Kidney tubule cell (primary cell): ENCODE measurements at places on chromosomes 6 and 20.
A peak's percentile ranks its signal among the peaks of the same experiment; 100 is the strongest.

DNA sequence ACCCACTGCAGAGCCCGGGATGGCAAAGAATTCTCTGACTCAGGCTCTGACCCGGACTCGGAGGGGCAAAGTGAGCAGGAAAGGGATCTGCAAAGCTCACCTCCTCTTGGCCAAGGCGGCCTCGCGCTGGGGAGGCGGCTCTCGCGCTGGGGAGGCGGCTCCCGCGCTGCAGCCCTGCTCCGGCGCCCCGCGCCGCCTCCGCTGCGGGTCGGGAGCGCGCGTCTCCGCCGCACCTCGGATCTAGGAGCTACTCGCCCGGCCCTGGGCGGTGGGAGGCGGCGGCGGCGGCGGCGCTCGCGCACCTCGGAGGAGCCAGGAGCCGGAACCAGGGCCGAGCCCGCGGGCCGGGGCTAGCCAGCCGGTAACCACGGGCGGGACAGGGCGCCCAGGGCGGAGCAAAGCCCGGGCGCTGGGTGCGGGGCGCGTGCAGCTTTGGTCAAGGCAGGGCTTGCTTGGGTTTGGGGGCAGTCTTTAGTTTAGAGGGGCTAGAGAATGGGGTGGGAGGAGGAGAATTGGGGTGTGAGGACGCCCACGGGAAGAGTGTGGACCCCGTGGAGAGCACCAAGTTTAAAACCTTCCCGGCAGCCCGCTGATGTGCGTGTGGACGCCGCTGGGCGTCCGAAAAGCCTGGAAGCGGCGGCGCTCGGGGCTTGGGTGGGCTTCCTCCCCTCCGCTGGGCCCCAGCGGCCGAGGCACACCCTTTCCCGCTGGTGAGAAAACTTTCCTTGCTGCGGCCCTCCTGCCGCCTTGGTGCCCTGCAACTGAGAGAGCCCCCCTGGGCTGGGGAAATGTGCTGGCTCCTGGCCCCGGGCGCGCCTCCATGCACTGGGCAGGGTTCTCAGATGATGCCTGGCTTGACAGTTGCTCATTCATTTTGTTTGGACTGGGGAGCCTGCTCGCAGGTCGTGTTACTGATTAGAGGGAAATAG lies at the start of gene MRAP2:
Gene MRAP2, plus strand, starts transcription at position 250 of the 929 bp plus-strand sequence. CDS start 21,547 bp downstream, outside the sequence.
- peak; percentile 45 for DNase-seq

DNA sequence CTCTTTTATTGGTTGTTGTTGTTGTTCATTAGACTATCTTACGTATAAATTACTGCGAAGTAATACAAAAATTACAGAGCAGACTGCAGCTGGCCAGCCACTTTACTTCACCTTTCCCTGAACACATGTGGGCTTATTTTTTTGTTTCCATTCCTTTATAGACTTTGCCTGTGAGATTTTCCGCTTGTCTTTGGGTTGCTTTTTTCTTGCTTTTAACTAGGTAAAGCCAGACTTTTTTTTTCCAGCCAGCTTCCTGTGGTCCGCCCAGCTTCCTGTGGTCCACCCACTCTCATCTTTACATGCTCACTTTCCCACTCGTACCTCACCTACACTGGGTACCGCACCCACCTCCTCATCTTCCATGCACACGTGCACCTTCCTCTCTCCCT lies 79.0 kb downstream of the IPCEF1 start:
- DNase-seq = no peak

DNA sequence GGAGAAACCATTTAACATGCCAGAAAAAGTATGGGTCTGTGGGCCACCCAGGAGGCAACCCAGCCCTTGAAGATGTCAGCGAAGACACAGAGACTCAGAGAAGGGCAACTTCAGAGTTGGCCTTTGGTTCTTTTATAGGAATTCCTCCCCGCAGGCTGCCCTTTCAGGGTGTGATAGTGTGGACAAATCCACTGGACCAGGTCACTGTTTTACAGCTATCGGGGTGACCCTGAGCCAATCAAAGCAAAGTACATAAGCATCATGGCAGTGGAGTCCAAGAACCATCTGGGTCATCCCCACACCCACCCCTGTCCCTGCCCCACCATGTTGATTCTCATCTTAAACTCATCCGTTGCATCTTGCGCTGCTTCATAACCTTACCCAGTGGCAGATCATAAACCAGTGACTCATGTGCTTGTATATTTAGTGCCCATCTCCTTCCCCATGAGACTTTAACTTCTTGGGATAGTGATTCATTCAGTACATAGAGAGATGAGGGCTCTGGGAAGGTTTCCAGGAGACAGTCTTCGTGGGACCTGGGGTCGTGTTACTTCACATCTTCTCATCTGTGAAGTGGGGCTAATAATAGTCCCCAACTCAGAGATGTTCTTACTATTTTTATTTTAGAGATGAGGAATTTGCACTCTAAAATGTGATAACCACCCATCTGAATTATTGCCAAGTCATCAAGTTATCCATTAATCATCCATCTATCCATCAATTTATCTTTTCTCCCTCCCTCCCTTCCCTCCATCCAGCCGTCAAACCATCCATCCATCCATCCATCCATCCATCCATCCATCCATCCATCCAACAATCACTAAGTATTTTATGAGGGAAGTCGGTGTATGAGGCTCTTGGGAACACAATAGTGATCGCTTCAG lies 51.0 kb downstream of the EDN3 start:
- peak; percentile 43 for DNase-seq

GRCh38 chr20:41654884-41655283 lies 36.7 kb upstream of the CHD6 start:
- no peak for DNase-seq

DNA sequence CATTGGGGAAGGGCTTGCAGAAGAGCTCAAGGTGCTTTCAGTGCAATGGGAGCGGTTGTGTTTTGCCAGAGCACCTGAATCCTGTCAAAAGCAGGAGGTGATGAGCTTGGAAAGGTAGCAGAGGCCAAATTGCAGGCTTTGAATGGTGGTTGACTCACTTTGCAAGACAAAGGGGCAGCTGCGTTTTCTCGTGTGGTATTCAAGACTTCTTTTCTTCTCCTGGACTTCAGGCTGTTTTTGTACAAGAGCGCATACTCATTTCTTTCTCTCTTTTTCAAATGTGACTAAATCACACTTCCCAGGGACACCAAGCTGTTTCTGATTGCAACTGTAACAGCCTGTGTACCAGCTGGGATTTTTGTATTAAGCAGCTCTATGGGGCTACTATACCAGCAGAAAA lies 32.3 kb downstream of the GHRH start:
- DNase-seq = no peak

- peak; percentile 91 for DNase-seq
These were observed 65.7 kb downstream of the PSMG4 start for GRCh38 chr6:3324262-3324942.

GRCh38 chr20:39146394-39146793 lies 184.2 kb downstream of the DHX35 start:
- peak; percentile 1 for DNase-seq

DNA sequence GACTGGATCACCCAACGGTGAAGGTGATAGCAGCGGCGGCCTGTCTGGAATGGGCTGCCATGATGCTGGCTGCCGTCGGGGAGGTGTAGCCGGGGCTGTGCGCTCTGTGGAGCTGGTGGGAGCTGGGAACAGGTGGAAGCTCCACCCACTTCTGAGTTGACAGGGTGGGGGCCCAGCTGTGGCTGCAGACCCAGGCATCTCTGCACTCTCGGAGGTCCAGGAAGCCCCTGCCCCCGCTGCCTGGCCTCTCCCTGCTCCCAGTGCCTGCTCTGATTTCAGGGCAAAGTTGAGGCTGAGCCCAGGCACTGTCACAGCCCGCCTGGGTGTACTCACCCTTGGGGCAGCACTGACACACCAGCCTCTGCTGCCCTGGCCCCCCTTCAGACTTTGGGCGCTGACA lies 18.1 kb upstream of the CHRNA4 start:
- no peak for DNase-seq

DNA sequence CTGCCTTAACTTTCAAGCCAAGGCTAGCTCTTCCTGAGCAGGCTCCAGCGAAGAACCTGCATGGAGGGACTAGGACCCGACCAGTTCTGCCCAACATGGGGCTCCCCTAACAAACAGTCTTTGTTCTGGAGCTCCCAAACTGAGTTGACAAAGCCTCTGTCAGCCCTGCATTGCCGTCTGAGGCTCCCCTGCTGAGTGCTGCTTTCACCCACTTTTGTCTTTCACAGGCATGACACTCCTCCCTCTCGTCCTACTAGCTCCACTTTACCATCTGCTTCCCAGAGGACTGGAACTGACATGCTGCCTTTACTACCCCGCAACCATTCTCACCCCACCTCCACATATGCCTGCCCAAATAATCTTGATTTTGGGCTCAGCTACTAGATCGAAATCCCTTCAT lies 45.1 kb upstream of the B4GALT5 start:
- DNase-seq = no peak

- peak; percentile 96 for DNase-seq
These were observed 21.8 kb downstream of the FAM209B start for GRCh38 chr20:56554869-56555268.

DNA sequence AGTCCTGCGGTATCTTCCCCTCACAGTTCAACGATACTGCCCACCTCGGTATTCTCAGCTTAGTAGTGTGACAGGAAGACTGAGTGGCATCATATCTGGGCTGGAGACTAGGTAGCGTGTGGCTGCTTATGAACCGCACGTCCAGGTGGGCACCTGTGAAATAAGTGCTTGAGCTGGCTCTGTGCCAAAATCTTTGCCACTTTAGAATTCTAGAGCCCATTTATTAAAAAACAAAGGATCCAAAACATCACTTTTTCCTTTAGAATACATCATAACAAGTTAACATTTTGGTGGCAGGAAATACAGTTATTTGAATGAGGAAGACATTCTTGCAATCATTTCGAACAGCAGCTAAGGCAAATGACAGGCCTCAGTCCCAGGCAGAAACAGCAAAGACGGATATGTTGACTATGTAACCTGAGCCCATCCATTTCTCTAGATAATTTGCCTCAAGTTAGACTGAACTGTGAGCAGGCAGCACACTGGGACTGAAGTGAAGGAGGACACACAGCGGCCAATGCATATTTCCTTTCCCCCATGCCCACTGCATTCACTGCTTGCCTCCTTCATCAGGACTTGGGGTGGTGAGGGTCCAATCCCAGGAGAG lies 136.6 kb downstream of the GMDS start:
- no peak for DNase-seq

GRCh38 chr6:76771059-76771634 lies 692.1 kb downstream of the HTR1B start:
- no peak for DNase-seq

DNA sequence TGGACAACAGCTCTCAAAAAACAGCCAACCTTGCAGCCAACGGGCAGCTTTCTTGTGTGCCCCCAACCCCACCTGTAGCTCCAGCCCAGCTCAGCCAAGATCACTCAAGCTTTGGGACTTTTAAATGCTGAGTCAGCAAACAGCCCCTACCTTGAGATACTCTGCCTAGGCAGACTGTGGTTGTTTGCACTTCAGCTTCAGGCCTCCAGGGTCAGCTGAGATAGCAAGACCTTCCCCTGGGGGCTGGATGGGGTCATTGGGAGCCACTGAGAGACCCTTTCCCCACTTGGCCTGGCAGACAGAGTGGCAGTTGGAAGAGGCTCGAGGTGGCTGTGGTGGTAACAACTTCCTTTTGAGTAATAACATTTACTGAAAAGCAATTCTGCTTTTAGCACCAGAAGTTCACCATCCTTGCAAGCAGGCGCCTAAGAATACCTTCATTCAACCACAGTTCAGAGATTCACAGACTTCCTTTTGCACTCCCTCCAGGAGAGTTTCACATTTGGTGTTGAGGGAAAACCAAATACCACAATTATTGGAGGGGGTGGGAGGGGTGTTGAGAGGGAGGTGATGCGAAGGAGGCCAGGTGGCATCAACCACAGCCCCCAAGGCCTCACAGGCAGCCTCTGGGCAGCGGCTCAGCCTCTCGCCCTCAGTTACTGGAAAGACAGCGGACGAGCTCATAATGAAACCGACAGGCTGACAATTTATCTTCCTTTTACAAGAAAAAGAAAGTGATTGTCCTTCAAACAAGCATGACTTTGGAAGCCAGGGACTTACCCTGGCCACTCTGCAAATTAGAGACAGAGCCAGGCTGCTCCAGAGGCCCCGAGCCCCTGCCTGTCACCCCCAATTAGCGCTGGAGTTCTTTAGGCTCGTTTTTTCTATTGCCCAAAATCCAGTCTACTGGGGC lies 148.1 kb downstream of the CEBPB start:
- DNase-seq = peak; percentile 31

DNA sequence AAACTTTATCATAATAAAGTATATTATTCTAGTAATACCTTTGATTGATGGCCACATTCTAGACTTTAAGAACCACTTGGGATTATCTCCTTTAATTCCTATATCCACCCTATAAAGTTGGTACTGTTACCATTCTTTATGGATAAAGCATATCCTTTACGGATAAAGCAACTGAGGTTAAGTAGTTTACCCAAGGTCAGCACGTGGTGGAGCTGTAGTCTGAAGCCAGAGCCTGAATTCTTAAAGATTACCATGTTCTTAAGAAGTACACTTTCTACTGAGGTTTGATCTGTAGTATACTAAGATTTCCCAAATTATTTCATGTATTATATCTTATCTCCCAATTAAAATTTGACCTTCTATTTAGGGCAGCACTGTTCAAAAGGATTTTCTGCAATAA lies 3.0 kb upstream of the NCOA7 start:
- peak; percentile 41 for DNase-seq

DNA sequence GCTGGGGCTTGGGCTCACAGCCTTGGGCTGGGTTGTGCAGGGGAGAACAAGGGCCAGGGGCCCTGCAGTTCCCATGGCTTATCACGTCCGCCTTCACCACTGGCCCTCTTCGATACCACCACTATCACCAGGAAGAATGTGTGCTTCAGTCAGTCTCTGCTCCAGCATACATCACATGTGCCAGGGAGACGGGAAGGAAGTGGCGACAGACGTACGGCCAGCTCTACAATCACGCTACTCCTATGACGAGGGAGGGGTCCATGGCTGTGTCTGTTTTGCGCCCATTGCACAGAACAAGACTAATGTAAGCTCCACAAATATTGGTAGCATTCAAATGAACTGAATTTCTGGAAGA lies 72.1 kb downstream of the TRAM2 start:
- no peak for DNase-seq

GRCh38 chr6:37511910-37512399 lies 12.3 kb upstream of the CCDC167 start:
- no peak for DNase-seq

GRCh38 chr6:40328386-40328985 lies 258.7 kb downstream of the LRFN2 start:
- peak; percentile 53 for DNase-seq

- DNase-seq = no peak
These were observed 110.3 kb upstream of the MAP3K4 start for GRCh38 chr6:160881148-160881808.

GRCh38 chr20:46267108-46268105 lies 40.9 kb downstream of the CDH22 start:
- no peak for DNase-seq

- DNase-seq = no peak
These were observed 55.7 kb upstream of the FRMD1 start for GRCh38 chr6:168134560-168135201.

- peak; percentile 83 for DNase-seq
These were observed 28.1 kb downstream of the NRSN1 start for GRCh38 chr6:24154121-24154520.

GRCh38 chr6:136843210-136843609 lies 20.8 kb downstream of the PEX7 start:
- DNase-seq = no peak

- DNase-seq = peak; percentile 1
These were observed 231.6 kb downstream of the HTR1B start for GRCh38 chr6:77231438-77232305.
